ENCODE measurements at places on chromosomes 1 and 21.
A peak's percentile ranks its signal among the peaks of the same experiment; 100 is the strongest.

GRCh38 chr1:12616709-12617373 is 1.2 kb downstream of the DHRS3 start:
- no peak for DNase-seq

- peak; percentile 39 for DNase-seq
Observed at GRCh38 chr21:45073301-45074047, 906 bp upstream of the ADARB1 start.

GRCh38 chr21:34850166-34850690 is 181.4 kb downstream of the CLIC6 start:
- DNase-seq = no peak

DNA sequence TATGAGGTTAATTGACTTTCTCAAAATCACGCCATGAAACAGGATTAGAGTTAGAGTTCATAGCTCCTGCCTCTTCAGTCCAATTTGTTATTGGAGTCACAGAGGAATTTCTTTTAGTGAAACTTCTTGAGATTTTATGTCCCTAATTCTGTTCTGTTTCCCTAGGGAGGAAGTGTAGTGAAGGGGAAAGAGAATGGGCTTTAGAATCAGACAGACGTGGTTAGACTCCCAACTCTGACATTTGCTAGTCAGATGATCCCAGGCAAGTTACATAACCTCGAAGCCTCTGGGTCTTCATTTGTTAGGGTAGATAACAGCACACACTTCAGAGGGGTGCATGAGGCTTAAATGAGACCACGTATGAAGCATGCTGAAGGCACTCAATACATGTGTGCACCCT is 83.9 kb downstream of the ASTN1 start:
- DNase-seq = no peak

DNA sequence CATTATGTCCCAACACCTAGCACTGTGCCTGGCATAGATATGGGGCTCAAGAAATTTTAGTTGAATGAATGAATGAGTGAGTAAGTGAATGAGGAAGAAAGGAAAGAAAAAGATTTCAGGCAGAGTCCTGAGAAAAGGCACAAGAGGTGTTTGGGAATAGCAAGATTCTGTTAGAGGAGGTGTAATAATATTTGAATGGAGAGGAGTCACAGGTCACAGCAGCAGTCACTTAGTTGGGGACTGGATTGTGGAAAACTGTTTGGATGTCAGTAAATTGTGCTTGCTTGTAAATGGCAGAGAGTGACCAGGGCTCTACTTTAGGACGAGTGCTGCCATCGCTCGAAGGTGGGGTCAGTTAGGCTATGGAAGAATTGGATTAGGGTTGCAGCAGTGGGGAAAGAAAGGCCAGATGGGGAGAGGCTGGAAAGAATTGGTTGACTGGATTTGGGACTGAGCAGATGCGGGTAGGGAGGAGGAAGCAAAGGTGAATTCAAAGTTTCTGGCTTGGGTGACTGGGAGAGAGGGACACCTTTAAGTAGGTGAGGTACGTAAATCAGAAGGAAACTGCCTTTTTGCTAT is 9.3 kb downstream of the CDC14A start:
- no peak for DNase-seq

DNA sequence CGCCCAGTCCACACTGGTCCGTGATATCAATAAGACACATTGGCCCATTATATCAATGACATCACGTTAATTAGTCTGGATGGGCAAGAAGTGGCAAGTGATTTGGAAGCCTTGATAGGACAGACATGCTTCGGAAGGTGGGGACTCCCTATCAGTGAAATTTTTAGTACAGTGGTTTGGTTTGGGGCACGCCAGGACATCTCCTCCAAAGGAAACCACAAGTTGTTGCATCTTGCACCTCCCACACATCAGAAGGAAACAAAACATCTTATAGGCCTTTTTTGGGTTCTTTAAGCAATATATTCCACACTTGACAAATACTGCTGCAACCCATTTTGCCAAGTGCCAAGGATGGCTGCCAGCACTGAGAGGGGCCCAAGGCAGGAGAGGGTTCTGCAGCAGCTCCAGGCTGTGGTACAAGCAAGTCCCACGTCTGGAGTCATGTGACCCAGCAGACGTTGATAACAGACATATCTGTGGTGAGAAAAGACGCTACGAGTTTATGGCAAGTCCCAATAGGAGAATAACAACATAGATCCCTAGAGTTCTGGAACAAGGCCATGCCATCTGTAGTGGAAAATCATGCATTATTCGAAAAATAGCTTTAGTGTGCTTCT is 95.3 kb upstream of the DISP3 start:
- DNase-seq = no peak

GRCh38 chr1:4699376-4700301 is 45.2 kb downstream of the AJAP1 start:
- DNase-seq = no peak

DNA sequence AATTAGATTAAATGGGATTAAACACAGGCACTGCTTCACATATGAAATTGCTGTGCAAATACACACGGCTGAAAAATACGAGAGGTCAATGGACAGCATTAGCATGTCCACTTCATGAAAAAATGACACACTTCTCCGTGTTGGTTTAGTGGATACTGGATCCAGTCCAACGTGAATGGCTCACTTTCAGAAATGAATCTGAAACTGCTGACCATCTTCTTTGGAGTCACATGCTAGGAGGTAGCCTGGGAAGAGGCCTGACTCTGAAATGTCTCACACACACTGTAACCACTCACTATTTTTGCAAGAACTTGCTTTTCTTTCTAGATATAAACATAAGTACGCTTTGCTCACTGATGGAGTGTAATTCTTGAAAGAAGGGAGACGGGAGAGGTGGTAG is 127.3 kb downstream of the HLCS start:
- DNase-seq = no peak

- no peak for DNase-seq
Observed at GRCh38 chr1:227451954-227452353, 111.4 kb upstream of the ZNF678 start.

DNA sequence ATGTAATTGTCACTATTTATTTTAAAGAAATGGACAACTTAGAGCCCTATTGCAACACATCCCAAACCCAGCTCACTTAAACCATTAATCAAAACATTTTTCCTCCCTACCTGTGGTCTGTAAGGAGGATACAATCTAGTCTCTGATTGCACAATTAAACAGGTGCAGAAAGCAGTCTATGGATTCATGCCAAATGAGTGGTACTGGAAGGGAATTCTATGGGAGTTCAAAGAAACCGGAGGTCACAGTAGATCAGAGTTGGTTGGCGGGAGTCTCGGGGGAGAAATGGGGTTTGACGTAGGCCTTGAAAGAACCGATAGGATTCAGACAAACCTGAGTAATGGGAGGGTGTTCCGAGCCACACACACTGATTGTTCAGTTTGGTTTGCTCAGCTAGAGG is 314.9 kb downstream of the KIF26B start:
- DNase-seq = no peak

DNA sequence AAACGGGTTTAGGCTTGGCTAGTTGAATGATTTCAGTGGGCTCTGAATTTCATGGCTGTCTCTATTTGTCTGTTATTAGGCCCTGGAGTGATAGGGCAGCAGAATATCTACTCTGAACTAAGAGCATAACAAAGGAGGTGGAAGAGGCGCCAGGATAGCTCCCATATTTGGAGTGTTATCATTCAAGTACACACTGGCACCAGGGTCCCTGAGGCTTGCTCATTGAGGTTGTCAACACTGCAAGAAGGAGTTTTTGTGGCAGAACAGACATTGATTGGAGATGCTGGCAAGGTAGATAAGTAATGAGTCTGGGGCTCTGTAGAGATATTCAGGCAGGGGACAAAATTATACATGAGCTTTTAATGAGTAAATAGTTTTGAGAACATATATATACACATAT is 1748.4 kb downstream of the MRPL39 start:
- DNase-seq = no peak

DNA sequence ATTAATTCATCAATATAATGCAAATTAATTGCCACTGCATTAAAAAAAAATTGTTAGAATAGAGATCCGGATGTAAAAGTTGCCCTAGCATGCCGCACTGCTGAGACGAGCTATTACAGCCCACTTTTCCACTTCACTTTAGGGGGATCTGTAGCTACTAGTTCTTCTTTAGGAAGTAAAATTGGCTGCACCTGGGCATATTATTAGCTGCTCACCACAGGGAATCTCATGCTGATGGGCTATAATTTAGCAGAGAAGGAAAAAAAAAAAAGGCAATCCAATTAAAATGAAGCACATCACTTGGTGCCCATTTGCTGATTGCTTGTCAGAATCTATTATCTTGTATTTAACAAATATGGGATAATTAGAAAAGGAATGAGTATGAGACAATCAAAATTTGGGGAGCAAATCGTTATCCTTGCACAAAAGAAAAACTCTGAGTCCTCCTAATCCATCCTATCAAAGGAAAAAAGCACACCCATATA is 233.4 kb downstream of the DSCAM start:
- DNase-seq = no peak

DNA sequence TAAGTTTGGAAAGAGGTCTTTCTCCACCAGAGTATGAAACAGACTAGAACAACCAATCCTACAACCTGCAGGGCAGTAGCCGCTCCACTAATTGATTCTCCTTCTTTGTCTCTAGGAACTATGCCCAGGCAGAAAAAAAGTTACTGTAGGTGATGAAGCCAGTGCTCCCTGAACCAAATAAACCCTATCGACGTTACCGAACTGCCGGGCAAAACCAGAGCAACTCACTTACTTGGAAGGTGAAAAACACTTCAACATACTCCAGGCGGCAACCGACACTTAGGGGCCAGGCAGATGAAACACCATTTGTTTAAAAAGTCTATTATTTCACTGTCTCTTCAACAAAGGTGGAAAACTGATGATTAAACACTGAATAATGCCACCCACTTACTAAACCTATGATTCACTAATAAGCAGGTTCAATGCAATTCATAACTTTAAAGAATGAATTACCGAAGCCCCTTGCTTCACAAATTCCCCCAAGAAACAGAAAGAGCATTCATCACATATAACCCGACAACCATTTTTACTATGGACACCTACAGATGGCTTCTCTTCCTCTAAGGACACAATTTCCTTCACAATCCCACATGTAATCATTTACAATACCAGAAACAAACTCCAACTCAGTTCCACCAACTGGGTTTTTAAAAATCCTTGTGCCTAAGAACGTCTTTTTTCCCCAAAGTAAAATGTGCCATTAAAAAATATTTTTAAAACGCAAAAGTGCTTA is 1.6 kb downstream of the NRIP1 start:
- no peak for DNase-seq

GRCh38 chr1:201892211-201892610 is 3.5 kb downstream of the SHISA4 start:
- no peak for DNase-seq

DNA sequence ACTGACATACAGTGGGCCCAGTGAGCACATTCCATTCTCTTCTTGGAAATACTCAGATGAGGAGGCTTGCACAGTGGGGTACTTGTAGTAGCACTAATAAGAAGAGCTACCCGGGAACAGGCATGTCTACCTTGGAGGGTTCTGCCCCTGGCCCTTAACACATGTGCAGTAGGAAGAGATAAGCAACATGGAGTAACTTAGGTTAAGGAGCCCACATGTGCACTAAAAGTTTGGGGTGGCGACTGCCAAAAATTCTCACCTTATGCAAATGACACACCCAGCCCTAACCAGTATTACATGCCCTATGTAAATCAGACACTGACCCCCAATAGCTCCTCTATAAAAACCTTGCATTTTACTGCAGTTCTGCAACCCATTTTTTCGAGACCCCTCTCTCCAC is 1313.3 kb downstream of the KCNT2 start:
- DNase-seq = no peak
